Stomach (tissue), 19 donors: ENCODE measurements at places on chromosomes 13 and 19.

DNA sequence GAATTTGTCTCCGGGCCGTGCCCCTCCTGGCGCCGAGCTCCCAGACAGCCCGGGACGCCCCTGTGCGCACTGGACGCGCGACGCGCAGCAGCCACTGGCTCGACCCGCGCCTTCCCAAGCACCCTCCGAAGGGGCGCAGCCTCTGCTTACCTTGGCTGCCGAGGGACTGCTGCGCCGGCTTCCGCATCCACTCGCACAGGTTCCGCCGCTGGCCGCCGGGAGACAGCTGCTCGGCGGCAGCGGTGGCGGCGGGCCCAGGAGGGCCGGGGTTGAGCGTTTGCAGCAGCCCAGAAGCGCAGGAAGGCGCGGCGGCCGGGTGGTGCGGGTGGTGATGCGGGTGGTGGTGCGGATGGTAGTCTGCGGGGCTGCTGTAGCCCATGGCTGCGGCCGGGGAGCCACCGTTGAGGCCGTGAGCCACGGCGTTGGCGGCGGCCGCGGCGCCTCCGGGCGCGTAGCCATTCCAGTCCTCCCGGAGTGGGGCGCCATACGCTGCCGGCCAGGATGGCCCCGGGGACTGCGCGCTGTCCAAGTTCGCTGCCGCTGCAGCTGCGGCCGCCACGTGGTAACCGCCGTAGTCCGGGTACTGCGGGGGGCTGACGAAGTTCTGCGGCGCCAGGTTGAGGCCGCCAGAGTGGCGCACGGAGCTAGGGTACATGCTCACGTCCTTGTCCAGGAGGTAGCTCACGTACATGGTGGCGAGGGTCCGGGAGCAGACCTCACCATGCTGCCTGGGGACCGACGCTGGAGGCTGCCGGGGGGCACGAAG, 616 bp downstream of the CDX2 start:
- peak; percentile 62 for DNase-seq
- no peak overlapping the region for H3K27ac ChIP-seq
- H3K4me1 ChIP-seq: peaks cover 48% of the 10 kb centered on the region
- no peaks in the 10 kb centered on the region for H3K36me3 ChIP-seq
- H3K27me3 ChIP-seq: peaks cover 40% of the 10 kb centered on the region

DNA sequence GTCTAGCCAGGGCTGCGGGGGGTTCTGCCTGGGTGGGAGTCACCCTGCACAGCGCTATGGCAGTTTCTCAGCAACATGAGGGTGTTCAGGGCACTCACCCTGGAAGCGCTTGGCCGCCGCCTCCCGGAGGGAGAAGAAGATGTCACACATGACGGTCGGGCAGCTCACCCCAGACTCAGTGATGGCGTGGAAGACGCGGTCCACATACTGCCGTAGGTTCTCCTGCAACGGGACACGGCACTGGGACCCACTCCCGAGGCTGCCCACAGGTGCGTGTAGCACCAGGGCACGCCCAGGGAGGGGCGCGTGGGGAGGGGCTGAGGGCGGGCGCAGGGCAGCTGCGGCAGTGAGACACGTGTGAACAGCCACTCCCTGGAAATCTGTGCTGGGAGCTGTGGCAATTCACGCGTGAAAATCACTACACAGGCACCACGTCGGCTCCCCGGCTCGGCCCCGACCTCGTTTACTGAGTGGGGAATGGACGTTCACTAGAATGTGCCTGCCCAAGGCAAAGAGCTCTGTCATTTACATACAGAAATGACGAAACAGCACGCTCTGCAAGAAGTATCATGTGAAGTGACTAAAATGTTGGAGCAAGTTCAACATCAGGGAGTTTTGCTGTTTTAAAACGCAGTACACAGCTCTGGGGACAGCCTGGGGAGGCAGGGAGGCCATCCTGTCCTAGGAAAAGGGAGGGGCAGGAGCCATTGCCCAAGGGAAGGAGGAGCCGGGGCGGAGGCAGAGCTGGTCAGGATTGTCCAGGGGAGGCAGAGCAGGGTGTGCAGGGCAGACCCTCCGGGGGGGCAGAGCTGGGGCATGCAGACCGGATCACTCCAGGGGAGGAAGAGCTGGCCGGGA, 41.5 kb upstream of the C13orf46 start:
- no peak overlapping the region for H3K4me3 ChIP-seq
- H3K36me3 ChIP-seq: peaks cover 26% of the 10 kb centered on the region
- peaks cover 4% of the 10 kb centered on the region for H3K4me1 ChIP-seq
- DNase-seq: peak; percentile 64

GRCh38 chr13:74158028-74158427, 23.8 kb upstream of the KLF12 start:
- H3K4me3 ChIP-seq: no peak overlapping the region
- no peaks in the 10 kb centered on the region for H3K36me3 ChIP-seq
- peak; percentile 47 for DNase-seq
- no peaks in the 10 kb centered on the region for H3K27me3 ChIP-seq
- no peak overlapping the region for H3K27ac ChIP-seq

DNA sequence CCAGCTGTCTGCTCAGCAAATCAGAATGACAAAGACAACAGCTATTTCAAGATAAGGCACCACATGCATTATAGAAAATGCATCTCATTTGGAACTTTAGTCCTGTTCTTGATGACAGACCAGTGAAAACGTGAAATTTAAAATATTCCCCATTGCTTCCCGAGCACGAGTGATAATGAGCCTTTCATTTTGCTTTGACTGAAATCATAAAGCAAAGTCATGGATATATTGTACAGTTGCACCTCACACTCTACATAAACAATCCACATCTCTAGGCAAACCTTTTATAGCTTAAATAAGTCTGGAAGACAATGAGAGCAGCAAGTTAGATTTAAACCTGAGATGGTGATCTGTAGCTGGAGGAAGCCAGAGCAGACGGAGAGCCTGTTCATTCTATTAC, 79.1 kb downstream of the FAM216B start:
- no peak for DNase-seq
- no peak overlapping the region for H3K27ac ChIP-seq
- no peaks in the 10 kb centered on the region for H3K4me1 ChIP-seq

GRCh38 chr13:61654481-61654880, 238.8 kb upstream of the PCDH20 start:
- DNase-seq: no peak
- H3K27me3 ChIP-seq: no peaks in the 10 kb centered on the region
- H3K4me1 ChIP-seq: no peaks in the 10 kb centered on the region

- no peaks in the 10 kb centered on the region for H3K27me3 ChIP-seq
- H3K36me3 ChIP-seq: no peaks in the 10 kb centered on the region
- no peak for DNase-seq
Observed at GRCh38 chr19:35710784-35711723, 6.7 kb downstream of the ZBTB32 start.

DNA sequence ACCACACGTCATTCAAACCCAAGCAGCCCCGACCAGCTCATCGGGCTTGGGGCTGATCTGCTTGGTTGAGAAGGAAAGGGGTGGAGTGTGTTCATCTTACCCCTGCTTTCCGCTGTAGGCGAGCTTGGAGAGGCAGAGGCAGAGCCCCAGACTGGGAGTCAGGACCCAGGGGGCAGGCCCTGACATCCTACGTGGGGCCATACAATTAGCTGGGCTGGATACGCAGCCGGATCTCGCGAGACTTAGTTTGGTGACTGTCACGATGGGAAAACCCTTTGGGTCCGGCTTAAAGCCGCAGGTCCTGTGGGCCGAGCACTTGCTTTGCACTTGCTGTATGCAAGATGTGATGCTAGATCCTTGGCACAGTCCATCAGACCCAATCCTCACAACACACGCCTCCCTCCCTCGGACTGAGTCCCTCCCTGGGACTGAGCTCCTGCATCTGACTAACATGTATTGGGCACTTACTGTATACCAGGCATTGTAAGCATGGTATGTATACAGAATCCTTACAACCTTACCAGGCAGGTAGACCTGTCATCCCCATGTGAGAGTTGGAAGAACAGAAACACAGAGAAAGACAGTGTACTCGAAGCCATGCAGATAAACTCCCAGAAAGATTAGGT, 3.7 kb downstream of the CEACAM16 start:
- H3K27me3 ChIP-seq: no peaks in the 10 kb centered on the region
- H3K4me1 ChIP-seq: no peaks in the 10 kb centered on the region
- DNase-seq: no peak

DNA sequence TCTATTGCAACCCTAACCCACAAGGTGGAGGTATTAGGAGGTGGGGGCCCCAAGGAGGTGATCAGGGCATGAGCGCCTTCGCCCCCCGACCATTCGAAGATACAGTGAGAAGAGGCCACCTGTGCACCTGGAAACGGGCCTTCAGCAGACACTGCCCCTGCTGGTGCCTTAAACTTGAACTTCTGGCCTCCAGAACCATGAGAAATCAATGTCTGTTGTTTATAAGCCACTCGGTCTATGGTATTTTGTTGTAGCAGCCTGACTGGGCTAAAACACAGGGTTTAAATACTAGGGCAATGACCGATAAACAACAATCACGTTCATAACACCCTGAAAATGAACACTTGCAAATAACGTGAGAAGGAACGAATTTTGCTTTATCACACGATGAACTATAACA, 85.2 kb upstream of the USP29 start:
- DNase-seq: no peak
- H3K36me3 ChIP-seq: no peaks in the 10 kb centered on the region
- H3K27ac ChIP-seq: no peak overlapping the region
- no peaks in the 10 kb centered on the region for H3K27me3 ChIP-seq
- H3K4me3 ChIP-seq: no peak overlapping the region
- H3K4me1 ChIP-seq: no peaks in the 10 kb centered on the region

DNA sequence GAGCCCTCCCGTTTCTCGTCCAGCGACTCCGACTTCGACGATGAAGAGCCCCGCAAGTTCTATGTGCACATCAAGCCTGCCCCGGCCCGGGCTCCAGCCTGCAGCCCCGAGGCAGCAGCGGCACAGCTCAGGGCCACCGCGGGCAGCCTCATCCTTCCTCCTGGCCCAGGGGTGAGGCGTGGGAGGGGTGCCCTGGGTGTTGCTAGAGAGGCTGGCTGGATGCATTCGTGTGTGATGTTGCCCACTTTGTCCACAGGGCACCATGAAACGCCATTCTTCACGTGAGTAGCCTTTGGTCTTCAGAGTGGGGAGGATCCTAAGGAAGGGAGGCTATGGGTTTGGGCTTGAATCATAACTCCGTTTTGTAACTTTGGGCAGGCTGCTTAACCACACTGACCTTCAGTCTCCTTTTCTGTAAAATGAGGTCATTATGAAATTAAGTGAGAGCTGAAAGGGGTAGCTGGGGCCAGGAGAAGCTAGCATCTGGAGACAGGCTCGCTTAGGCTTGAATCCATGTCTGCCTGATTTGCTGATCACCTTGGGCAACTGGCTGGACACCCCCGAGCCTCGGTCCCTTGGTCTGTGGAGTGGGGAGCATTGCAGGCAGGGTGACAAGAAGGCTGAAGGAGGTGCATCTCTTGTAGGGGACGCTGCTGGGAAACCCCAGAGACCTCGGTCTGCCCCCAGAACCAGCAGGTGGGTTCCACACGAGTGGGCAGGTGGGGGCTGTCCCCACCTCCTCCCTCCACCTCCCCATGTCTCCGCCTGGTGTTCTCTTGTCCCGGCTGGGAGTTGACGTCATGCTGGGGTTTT, 18.7 kb upstream of the B3GNT3 start:
- H3K4me1 ChIP-seq: peaks cover 15% of the 10 kb centered on the region
- H3K27me3 ChIP-seq: peaks cover 44% of the 10 kb centered on the region
- H3K4me3 ChIP-seq: no peak overlapping the region
- H3K27ac ChIP-seq: no peak overlapping the region
- no peaks in the 10 kb centered on the region for H3K36me3 ChIP-seq
- DNase-seq: no peak

DNA sequence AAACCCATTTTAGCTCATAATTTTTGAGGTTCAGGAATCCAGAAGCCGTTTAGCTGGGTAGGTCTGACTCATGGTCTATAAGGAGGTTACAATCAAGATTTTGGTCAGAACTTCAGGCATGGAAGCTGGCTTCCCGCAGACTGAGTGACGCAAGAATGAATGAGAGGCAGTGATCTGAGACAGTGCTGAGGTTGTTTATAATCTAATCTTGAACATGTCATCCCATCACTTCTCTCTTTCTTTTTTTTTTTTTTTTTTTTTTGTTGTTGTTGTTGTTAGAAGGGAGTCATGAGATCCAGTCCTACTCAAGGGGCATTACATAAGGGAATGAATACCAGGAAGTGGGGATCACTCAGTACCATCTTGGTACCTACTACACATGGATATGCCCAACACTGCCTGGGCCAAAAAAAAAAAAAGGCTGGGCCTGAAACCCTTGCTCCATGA, 217.4 kb downstream of the DLEU7 start:
- DNase-seq: no peak
- no peaks in the 10 kb centered on the region for H3K27me3 ChIP-seq
- no peak overlapping the region for H3K4me3 ChIP-seq

GRCh38 chr19:46384396-46384795, 29.0 kb downstream of the CCDC8 start:
- H3K27ac ChIP-seq: no peak overlapping the region
- H3K4me1 ChIP-seq: peaks cover under 1% of the 10 kb centered on the region
- no peak overlapping the region for H3K4me3 ChIP-seq
- H3K36me3 ChIP-seq: peaks cover 94% of the 10 kb centered on the region

- peak; percentile 92 for DNase-seq
- H3K36me3 ChIP-seq: peaks cover 48% of the 10 kb centered on the region
- peak overlapping the region; percentile 96 for H3K27ac ChIP-seq
- peak overlapping the region; percentile 40 for H3K4me3 ChIP-seq
Observed at GRCh38 chr19:49340069-49340864, 5.1 kb downstream of the CD37 start.

- no peaks in the 10 kb centered on the region for H3K36me3 ChIP-seq
- H3K27ac ChIP-seq: peak overlapping the region; percentile 67
- no peak overlapping the region for H3K4me3 ChIP-seq
- peak; percentile 61 for DNase-seq
- H3K27me3 ChIP-seq: no peaks in the 10 kb centered on the region
Observed at GRCh38 chr13:30799356-30799824, 64.0 kb downstream of the ALOX5AP start.

DNA sequence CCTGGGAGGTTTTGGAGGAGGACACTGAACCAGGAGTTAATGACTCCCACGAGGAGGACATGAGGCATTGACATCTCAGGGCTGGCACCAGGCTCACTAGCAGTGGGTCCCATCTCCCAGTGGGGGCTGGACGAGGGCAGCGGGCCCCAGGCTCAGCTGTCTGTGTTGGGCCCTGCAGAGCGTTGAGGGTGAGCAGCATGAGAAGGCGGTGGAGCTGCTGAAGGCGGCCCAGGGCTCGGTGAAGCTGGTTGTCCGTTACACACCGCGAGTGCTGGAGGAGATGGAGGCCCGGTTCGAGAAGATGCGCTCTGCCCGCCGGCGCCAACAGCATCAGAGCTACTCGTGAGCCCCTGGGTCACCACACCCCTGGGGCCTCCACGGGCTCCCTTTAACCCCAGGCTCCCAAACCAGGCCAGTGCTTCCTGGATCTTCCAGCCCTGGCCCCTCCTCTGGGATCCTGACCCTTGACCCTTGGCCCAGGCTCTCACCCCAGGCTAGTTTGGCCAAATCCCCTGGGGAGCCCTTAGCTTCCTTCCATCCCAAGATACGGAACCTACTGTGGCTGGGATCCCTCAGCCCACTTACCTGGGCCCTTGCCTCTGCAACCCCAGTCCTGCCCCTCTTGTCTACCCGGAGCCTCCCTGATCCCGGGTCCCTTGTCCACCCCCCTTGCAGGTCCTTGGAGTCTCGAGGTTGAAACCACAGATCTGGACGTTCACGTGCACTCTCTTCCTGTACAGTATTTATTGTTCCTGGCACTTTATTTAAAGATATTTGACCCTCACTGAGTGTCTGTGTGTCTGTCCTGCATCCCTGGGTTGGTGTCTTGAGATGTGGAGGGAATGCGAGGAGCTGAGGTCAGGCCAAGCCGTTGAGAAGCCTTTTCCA, 1.0 kb downstream of the C19orf73 start:
- no peak for DNase-seq
- peak overlapping the region; percentile 63 for H3K4me3 ChIP-seq
- peaks cover 18% of the 10 kb centered on the region for H3K27me3 ChIP-seq

GRCh38 chr13:85565652-85566051, 233.6 kb downstream of the SLITRK6 start:
- H3K27me3 ChIP-seq: no peaks in the 10 kb centered on the region
- H3K4me3 ChIP-seq: no peak overlapping the region
- H3K36me3 ChIP-seq: no peaks in the 10 kb centered on the region
- H3K4me1 ChIP-seq: no peaks in the 10 kb centered on the region
